Omental fat pad (tissue), 4 donors: ENCODE measurements at places on chromosomes 3 and 15. TPM values are rescaled to one million over a fixed set of nuclear protein-coding genes. Genes with fewer than 3 reads are reported as not detected.

DNA sequence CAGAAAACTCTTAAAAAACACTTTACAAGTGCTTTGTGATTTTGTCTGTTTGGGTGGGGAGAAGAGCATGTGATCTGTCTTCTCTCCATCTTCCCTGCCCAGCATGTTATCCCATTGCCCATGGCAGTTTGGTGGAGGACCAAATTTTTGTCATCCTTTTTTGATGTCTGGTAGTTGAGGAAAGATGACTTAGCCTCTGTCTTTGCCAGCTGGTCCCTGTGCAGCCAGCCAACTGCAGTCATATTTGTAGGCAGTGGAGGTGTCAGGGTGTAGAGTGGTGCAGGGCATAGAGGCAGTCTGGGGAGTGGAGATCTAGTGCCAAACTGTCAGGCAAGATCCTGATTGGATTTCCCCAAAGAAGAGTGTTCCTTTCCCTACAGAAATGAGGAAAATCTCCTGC lies 40.7 kb downstream of the GASK1A start:
- no peak for DNase-seq

Gene HYAL3
- 5.3 TPM for total RNA-seq

GRCh38 chr3:131694376-131694775 lies 191.6 kb upstream of the MRPL3 start:
- DNase-seq = no peak

Gene TGM4
- not detected for total RNA-seq

DNA sequence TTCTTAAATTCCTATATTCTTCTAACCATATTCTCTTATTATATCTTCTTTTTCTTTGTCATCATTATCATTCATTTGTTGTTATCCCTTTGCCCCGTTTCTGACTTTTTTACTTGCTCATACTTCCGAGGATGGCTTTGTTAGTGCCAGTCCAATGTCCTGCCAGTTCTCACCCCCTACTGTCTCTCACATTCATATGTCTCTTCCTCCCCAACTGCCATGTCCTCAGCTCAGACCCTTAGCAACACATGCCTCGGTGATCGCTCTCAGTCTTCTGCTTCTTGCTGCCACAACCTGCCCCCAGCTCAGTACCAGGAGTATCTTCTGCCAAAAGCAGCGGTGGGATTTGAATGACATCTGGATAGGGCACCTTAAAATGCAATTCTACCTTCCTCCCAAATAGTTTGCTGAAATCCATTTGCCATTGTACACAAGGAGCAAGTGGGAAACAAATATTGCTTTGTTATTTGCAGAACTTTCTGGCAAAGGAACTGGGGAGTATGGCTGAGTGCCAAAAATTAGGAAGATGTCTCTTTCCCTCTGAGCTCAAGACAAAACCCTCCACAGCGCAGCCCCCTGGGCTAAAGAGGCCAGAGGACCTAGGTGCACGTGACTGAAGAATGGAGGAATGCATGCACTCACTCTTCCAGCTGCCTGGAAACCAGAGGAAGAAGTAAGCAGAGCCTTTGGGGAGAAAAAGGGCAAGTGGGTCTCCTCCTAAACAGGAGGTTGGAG lies 57.7 kb upstream of the CTNNB1 start:
- no peak for DNase-seq

Gene CELSR3
- 0.48 TPM for total RNA-seq
